ENCODE measurements at places on chromosomes 6 and 20. TPM values are rescaled to one million over a fixed set of nuclear protein-coding genes. Genes with fewer than 3 reads are reported as not detected.

AARS2 gene
- total RNA-seq = 11.8 TPM

IRAK1BP1 gene
- 3.8 TPM for total RNA-seq

RPS6KA2 gene
- 381 TPM for total RNA-seq

ADGRF1 gene
- not detected for total RNA-seq

AFG1L gene
- total RNA-seq = 1.6 TPM

EBF4 gene
- total RNA-seq = under 0.01 TPM

TP53INP2 gene
- total RNA-seq = 5.3 TPM

PPP1R3G gene
- 0.16 TPM for total RNA-seq

Data from bladder microvascular endothelial cell (primary cell).